Central memory CD8-positive, alpha-beta T cell (primary cell): ENCODE measurements at places on chromosomes 4 and X.

- H3K4me3 ChIP-seq = no peak overlapping the region
- no peaks in the 10 kb centered on the region for H3K4me1 ChIP-seq
- no peak for DNase-seq
These were observed 73.3 kb upstream of the STX18 start for GRCh38 chr4:4614925-4615678.

DNA sequence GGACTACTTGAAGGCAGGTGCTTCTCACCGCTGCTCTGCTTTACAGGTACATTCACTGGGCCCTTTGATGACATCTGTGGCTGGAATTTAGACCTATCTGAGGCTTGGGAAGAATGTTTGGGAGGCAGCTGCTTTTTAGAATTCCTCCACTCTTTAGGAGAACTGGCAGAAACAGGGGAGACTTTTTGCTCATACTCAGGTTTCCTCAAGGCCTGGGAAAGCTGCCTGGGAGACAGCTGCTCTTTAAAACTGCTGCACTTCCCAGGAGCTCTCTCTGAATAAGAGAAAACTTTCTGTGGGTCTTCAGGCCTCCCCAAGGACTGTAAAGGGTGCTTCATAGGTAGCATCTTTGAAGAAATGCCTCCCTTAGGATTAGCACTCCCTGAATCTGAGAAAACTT lies 14.3 kb downstream of the CT47C1 start:
- no peak overlapping the region for H3K4me3 ChIP-seq
- no peak for DNase-seq
- H3K27ac ChIP-seq = no peak overlapping the region
- H3K27me3 ChIP-seq = no peaks in the 10 kb centered on the region
- no peaks in the 10 kb centered on the region for H3K36me3 ChIP-seq

- no peak for DNase-seq
- H3K4me3 ChIP-seq = peak overlapping the region; percentile 100
- H3K4me1 ChIP-seq = peaks cover 18% of the 10 kb centered on the region
These were observed 579 bp downstream of the OGT start for GRCh38 chrX:71533516-71533850.

DNA sequence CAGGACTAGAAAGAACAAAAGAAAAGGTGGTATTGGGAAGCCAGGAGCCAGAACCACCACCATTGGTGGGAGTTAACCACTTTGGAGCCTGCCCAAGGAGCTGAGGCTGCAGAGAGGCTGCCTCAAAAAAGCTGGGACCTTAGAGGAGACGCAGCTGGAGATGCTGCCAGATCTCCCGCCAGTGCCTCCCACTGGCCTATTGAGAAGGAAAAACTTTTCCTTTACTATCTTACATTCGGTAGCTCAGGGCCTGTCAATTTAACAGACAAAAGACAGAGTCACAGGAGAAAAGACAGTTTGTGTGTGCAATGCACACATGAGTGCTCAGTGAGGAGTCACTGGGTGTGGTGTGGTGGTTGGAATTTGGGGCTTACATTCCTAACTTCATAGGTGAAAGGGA lies 52.4 kb upstream of the HPSE start:
- no peak overlapping the region for H3K4me3 ChIP-seq
- H3K27me3 ChIP-seq = no peaks in the 10 kb centered on the region
- DNase-seq = no peak
- no peak overlapping the region for H3K27ac ChIP-seq
- peaks cover 9% of the 10 kb centered on the region for H3K4me1 ChIP-seq

DNA sequence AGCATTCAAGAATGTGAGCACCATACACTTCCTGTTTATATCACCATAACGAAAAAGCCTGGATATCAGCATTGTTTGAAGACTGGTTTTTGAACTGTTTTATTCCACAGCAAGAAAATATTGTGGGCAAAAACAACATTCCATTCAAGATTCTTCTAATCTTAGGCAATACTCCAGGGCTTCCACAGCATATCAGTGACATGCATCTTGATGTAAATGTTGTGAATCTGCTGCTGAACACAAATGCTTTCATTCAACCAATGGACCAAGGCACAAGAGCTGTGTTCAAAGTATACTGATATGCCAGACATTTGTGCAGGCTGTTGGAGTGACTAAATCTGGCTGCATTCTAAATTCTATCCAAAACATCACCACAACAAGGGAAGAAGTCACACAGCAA lies 260.1 kb upstream of the ETNPPL start:
- no peak for DNase-seq
- no peaks in the 10 kb centered on the region for H3K4me1 ChIP-seq
- no peak overlapping the region for H3K27ac ChIP-seq
- no peak overlapping the region for H3K4me3 ChIP-seq
- peaks cover 1% of the 10 kb centered on the region for H3K36me3 ChIP-seq

- H3K4me3 ChIP-seq = no peak overlapping the region
- no peaks in the 10 kb centered on the region for H3K27me3 ChIP-seq
- no peak for DNase-seq
- no peaks in the 10 kb centered on the region for H3K4me1 ChIP-seq
These were observed 25.7 kb downstream of the SLC9A7 start for GRCh38 chrX:46733226-46733625.

- H3K4me1 ChIP-seq = no peaks in the 10 kb centered on the region
- no peak for DNase-seq
- H3K4me3 ChIP-seq = no peak overlapping the region
These were observed 645.5 kb downstream of the ANKRD50 start for GRCh38 chr4:124067046-124067445.

DNA sequence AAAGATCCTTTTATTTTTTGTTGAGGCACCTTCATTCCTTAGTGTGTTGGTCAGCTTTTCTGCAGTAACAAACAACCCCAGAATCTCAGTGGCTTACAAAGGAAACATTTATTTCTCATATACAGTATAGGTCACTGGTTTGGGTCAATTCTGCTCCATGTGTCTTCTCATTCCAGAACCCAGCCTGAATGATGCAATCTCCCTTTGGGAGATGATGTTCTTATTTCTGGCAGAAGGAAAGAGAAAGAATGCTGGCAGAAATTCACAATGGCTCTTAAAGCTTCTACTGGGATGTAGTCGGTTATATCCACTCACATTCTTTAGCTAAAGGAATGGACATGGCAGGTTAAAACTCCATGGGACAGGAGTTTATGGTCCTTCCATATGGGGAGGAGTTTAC lies 42.3 kb downstream of the IDS start:
- H3K4me1 ChIP-seq = no peaks in the 10 kb centered on the region
- no peak overlapping the region for H3K27ac ChIP-seq
- no peaks in the 10 kb centered on the region for H3K36me3 ChIP-seq
- DNase-seq = no peak

- no peaks in the 10 kb centered on the region for H3K36me3 ChIP-seq
- H3K27me3 ChIP-seq = peaks cover 9% of the 10 kb centered on the region
- H3K4me1 ChIP-seq = no peaks in the 10 kb centered on the region
- H3K27ac ChIP-seq = no peak overlapping the region
- H3K4me3 ChIP-seq = no peak overlapping the region
These were observed 188.6 kb downstream of the COMMD8 start for GRCh38 chr4:47274901-47275300.

GRCh38 chr4:159047478-159048165 lies 55.3 kb upstream of the RAPGEF2 start:
- peaks cover 28% of the 10 kb centered on the region for H3K27me3 ChIP-seq

DNA sequence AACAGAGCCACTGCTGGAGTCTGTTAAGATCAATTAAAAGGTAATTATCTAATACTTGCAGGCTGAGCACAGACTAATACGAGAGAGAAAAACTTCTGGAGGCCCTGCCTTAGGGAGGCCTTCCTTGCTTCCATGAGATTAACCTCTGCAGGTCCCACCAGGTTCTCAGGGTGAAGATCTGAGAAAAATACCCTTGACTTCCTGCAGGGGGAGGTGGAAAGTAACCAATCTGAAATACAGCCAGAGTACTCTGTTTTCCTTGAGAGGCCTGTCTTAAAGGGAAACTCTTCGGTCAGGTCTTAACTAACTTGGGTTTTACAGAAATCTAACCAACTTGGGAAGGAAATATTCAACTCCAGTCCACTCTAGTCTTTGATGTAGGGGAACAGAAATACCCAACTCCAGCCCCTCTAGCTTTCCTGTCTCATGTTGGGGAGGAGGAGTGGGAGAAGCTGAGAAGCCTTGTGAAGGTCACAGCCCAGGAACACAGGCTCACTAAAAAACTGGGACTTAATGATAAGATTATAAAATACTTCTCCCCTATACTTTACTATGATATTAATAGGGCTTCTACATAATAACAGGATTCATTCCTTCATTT lies 77.1 kb downstream of the TBCK start:
- DNase-seq = no peak
- no peaks in the 10 kb centered on the region for H3K27me3 ChIP-seq
- no peak overlapping the region for H3K4me3 ChIP-seq
- no peak overlapping the region for H3K27ac ChIP-seq
- no peaks in the 10 kb centered on the region for H3K4me1 ChIP-seq

- H3K27ac ChIP-seq = no peak overlapping the region
- no peak overlapping the region for H3K4me3 ChIP-seq
- H3K27me3 ChIP-seq = no peaks in the 10 kb centered on the region
- H3K4me1 ChIP-seq = no peaks in the 10 kb centered on the region
- H3K36me3 ChIP-seq = no peaks in the 10 kb centered on the region
- DNase-seq = no peak
These were observed 502.6 kb downstream of the C4orf33 start for GRCh38 chr4:129598582-129598981.

GRCh38 chrX:22193851-22194659 lies 78.7 kb upstream of the CBLL2 start:
- no peak overlapping the region for H3K4me3 ChIP-seq
- H3K27ac ChIP-seq = no peak overlapping the region
- H3K4me1 ChIP-seq = peaks cover 5% of the 10 kb centered on the region
- no peak for DNase-seq
- no peaks in the 10 kb centered on the region for H3K36me3 ChIP-seq

DNA sequence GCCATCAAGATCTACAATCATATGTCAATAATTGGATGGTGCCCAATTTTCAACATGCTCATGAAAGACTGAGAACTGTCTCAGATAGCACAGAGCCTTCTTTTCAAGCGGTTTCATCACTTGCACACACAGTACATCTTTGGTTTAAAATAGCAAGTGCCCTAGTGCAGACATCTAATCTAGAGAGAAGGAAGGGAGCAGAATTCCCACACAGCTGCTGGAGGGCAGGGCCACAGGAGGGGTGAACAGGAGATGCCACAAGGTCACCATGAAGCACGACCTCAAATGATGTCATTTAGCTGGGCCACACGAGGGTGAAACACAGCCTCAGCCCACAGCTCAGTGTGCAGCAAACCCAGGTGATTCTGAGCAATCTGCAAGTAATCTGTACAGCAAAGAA lies 24.3 kb downstream of the LEF1 start:
- no peak overlapping the region for H3K4me3 ChIP-seq
- H3K27ac ChIP-seq = no peak overlapping the region
- H3K27me3 ChIP-seq = peaks cover 39% of the 10 kb centered on the region
- DNase-seq = no peak

GRCh38 chr4:66639361-66639760 lies 905.9 kb downstream of the CENPC start:
- DNase-seq = no peak
- H3K27ac ChIP-seq = no peak overlapping the region
- no peaks in the 10 kb centered on the region for H3K4me1 ChIP-seq
- H3K36me3 ChIP-seq = no peaks in the 10 kb centered on the region

DNA sequence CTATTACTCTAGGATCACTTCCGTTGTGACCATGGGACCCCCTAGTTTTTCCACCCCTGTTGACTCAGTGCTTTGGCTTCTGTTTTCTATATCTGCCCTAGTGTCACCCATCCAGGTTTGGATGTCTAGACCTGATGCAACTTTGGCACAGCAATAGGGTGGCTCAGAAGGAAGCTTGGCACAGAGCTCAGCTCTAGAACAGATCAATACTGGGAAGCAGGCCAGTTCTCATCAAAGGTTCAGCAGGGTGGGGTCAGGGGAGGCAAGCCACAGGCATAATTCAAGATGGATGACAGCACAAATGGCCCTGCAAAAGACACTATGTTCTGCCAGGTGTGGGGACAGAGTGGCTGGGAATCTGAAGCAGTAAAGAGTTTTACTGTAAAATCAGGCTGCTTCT lies 74.2 kb upstream of the EGFL6 start:
- H3K36me3 ChIP-seq = no peaks in the 10 kb centered on the region
- no peak overlapping the region for H3K27ac ChIP-seq
- H3K27me3 ChIP-seq = no peaks in the 10 kb centered on the region
- no peak overlapping the region for H3K4me3 ChIP-seq

DNA sequence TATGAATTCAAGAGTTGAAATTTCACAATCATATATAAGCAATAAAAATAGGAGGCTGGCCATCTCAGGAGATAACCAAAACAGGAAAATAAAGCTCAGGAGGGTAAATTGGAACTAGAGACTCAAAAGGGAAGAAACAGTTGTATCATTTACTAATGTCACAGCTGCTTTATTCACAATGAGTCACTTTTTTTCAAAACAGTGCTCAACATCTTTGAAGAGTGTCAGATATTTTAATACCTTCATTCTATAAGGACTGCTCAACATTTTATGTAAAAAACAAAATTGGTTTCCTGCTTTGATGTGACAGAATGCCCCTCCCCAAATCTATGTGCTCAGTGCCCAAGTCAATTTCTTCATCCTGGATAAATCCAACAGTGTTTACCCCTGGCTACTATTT lies 97.7 kb downstream of the DDX60 start:
- H3K4me1 ChIP-seq = no peaks in the 10 kb centered on the region
- no peak for DNase-seq
- no peak overlapping the region for H3K27ac ChIP-seq
- no peak overlapping the region for H3K4me3 ChIP-seq
- peaks cover 56% of the 10 kb centered on the region for H3K36me3 ChIP-seq

- H3K27ac ChIP-seq = no peak overlapping the region
- DNase-seq = no peak
- H3K4me1 ChIP-seq = no peaks in the 10 kb centered on the region
- no peaks in the 10 kb centered on the region for H3K27me3 ChIP-seq
- no peaks in the 10 kb centered on the region for H3K36me3 ChIP-seq
These were observed 392.0 kb downstream of the UBE2NL start for GRCh38 chrX:144275843-144276242.

- no peaks in the 10 kb centered on the region for H3K36me3 ChIP-seq
- no peaks in the 10 kb centered on the region for H3K27me3 ChIP-seq
- DNase-seq = no peak
- H3K27ac ChIP-seq = no peak overlapping the region
These were observed 30.3 kb downstream of the SLC10A6 start for GRCh38 chr4:86818841-86819240.

GRCh38 chrX:106613277-106613676 lies 1.5 kb downstream of the RADX start:
- H3K4me3 ChIP-seq = peak overlapping the region; percentile 89
- H3K4me1 ChIP-seq = peaks cover 26% of the 10 kb centered on the region
- no peaks in the 10 kb centered on the region for H3K36me3 ChIP-seq

- no peaks in the 10 kb centered on the region for H3K27me3 ChIP-seq
- no peak for DNase-seq
- no peaks in the 10 kb centered on the region for H3K36me3 ChIP-seq
- no peak overlapping the region for H3K4me3 ChIP-seq
- H3K4me1 ChIP-seq = no peaks in the 10 kb centered on the region
- H3K27ac ChIP-seq = no peak overlapping the region
These were observed 394.9 kb upstream of the PABPC5 start for GRCh38 chrX:91039777-91040176.
